Esophagus (tissue), 2 donors: ENCODE measurements at places on chromosomes 7 and 10. TPM values are rescaled to one million over a fixed set of nuclear protein-coding genes. Genes with fewer than 3 reads are reported as not detected.

The THSD7A gene
- polyA plus RNA-seq: 0.20 TPM

The CHCHD3 gene
- polyA plus RNA-seq: 7.4 TPM

The HOXA3 gene
- 3.3 TPM for polyA plus RNA-seq

The DCLRE1C gene
- 6.5 TPM for polyA plus RNA-seq

The BHLHA15 gene
- polyA plus RNA-seq: 0.96 TPM
